ENCODE measurements at places on chromosomes 2 and 18.

- DNase-seq, result peak; percentile 53
Observed at GRCh38 chr2:38375696-38376345, 1.3 kb downstream of the ATL2 start.

- DNase-seq, result no peak
Observed at GRCh38 chr2:59713577-59713976, 839.9 kb downstream of the BCL11A start.

- no peak for DNase-seq
Observed at GRCh38 chr2:147449323-147449991, 395.4 kb upstream of the ACVR2A start.

DNA sequence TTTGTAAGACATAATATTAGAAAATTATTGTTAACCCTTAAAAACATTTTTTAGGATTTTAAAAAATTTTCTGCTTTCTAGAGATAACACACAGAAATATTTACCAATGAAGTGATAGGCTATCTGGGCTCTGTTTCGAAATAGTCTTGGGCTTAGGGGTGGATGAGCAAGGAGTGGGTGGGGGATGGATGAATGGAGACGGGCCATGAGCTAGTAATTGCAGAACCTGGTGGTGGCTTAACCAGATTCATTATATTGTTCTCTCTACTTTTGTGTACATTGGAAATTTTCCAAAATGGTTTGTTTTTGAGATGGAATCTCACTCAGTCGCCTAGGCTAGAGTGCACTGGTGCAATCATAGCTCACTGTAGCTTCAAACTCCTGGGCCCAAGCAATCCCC, 89.6 kb downstream of the TCF7L1 start:
- DNase-seq, result no peak

- DNase-seq, result no peak
Observed at GRCh38 chr18:67549946-67550345, 33.4 kb upstream of the DSEL start.

GRCh38 chr2:56315376-56315775, 131.6 kb downstream of the CCDC85A start:
- DNase-seq, result peak; percentile 68

- no peak for DNase-seq
Observed at GRCh38 chr18:50453014-50453680, 78.3 kb downstream of the SKA1 start.

- no peak for DNase-seq
Observed at GRCh38 chr2:20176760-20177159, 48.2 kb downstream of the SDC1 start.

- no peak for DNase-seq
Observed at GRCh38 chr2:95356821-95357700, 45.4 kb upstream of the FAHD2A start.

DNA sequence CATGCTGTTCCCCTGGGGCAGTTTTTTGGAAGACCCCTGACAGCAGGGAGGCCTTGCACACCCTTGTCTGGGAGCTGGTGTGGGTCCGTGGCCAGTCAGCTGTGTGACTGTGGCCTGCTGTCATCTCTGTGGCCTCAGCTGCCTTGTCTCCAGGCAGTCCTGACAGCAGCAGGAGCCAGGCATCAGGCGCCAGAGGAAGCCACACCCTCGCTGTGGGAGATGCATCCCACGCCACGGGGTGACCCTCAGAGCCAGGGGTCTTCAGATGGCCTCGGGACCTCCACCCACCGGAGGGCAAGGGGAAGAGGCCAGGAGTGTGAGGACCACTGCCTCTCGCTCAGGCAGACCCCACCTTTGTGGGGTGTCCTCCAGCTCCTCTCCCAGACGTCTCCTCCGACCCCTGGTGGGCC, 5.0 kb downstream of the BOK start:
- no peak for DNase-seq

DNA sequence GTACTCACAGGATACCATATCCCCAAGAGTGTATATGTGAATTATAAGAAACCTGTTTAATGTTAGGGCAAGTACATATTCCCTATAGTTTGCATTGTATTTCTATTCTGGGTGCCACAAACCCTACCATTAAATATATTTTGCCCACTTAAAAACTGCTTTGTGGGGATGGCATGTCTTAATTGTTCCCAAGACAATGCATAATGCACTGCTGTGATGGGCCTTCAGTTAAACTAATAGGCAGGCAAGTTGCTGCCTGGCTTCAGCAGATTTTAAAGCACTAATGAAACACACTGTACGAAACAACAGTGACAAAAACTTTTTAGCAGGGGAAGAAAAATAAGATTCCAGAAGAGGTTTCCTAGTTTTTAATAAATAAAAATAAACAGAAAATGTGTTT, 104.8 kb upstream of the VRK2 start:
- no peak for DNase-seq

DNA sequence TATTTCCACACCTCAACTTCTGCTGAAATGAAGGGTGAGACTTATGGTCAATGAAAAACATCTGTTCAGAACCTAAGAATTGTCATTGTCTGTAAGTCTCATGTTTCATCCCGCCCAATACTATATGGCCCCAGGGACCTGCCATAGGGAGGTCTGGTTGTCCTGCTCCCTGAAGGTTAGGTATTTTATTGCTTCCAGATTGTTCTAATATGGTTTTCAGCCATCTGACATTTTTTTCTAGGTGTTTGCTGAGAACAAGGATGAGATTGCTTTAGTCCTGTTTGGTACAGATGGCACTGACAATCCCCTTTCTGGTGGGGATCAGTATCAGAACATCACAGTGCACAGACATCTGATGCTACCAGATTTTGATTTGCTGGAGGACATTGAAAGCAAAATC, 7.3 kb downstream of the XRCC5 start:
- DNase-seq, result no peak

DNA sequence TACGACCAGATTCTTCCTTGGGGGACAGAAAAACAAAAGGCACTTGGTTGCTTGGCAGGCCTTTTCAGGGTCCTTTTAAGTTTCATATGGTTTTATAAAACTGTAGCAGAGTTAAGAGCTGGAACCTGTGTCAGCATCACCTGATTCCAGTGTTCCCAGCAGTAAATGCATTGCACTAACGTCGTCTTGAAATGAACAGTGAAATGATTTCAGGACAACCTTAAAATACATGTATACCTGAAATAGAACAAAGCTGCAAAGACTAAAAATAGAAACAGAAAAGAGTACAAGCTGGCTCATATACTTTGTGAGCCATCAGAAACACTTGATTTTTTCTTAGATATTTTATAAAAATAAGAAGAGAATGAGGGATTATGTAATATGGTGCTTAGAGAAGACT, 51.9 kb downstream of the ACSL3 start:
- no peak for DNase-seq

DNA sequence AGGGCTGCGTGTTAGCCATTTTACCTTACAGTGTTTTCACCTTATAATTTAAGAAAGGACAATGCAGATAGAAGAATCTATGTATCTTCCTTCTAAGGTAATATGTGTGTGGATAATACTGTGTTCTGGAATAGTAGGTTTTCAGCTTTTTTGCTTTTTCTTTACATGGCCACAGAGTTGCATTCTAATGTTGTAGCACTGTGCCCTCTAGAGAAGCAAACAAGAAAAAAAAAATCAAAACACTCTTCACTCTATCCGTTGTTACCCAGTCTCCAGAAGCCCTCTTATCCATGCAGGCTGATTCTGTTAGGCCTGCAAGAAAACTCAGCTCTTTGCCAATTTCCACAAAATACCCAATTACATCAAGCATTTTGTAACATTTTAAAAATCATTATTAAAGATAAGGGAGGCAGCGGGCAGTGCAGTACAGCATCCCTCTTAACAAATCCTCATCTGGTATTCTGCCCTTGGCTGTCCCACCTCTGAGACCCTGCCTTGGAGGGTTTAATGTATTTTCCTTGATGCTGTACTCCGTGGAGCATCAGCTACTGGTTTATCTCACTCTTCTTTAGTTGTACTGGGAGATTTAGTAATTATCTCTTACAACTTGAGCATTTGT, 41.8 kb downstream of the CDH7 start:
- no peak for DNase-seq

GRCh38 chr18:78376046-78376445, 603.6 kb upstream of the SALL3 start:
- DNase-seq, result no peak

DNA sequence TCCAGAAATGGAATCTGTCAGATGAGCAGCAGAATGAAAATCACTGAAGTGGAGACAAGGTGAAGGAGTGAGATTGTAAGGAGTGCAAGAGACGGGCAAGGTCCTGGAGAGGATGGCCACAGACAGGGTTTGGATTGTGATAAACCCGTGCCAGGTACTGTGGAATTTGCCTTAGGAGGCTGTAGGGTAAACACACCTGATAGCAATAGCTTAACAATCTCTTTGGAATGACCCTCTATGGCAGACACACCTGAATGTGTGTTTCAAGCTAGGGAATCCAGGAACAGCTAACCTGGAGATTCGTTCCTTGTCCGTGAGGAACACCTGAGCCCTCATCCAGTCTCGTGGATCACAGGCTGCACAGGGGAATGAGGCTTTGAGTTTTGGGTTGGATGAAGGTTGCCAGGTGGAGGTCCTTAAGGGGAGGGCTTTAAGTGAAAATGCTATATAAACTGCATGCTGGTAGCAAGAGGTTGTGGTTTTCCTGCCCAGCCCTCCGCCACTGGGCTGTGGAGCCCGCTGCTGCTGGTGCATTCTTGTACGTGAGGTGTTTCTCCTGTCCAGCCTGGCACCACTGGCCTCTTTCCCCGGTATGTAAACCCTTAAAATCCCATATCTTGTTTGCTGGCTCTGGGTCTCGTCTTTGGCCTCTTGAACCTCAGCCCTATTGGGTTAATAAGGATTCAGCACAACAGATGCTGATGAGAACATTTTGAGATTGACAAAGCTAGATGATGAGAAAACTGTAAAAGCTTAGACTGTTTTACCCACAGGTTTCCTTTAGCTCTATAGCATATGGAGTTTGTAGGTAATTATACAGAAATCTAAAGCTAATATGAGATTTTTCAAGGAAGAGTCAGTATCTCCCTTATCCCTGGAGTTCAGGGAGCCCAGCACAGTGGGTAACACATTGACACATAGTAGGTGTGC, 117.9 kb downstream of the ARHGAP15 start:
- no peak for DNase-seq

- peak; percentile 88 for DNase-seq
Observed at GRCh38 chr2:99707592-99707991, 217.8 kb upstream of the REV1 start.

- DNase-seq, result peak; percentile 37
Observed at GRCh38 chr2:165757906-165758675, 36.0 kb downstream of the GALNT3 start.

- DNase-seq, result no peak
Observed at GRCh38 chr2:10913501-10914271, 2.0 kb downstream of the KCNF1 start.

DNA sequence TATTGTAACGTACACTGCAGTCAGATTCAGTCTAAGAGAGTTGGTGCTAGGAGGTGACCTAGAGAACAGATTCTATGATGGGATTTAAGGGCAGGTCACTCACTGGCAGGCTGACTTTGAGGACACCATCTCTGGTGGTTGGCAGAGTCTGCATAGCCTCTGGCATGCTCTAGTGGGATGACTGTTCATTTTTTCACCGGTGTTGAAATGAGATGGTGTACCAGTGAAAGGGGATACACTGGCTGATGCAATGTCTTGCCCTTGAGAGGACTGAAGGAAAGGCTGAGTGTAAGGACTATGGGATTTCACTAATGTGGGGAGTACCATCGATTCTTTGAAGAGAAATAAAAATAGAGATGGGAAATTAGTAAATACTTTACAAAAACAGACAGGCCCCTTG, 186.9 kb upstream of the PIEZO2 start:
- no peak for DNase-seq

DNA sequence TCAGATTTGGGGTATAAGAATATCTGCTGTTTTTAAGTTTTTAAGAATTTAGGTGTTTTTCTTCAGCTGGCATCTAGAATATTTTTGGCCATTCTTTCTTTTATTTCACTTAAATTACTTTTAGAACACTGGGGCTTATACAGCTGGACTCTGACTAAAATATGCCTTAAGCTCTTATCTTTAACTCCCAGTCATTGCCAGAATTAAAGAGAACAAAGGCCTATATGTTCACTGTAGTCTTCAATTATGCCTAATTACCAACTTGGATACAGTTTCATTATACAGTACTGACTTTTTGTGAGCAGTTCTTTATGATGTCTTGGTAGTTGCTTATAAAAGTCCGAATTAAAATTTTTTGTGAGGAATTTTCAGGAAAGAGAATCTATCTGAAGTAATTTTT, 192.8 kb downstream of the ZNF407 start:
- no peak for DNase-seq

DNA sequence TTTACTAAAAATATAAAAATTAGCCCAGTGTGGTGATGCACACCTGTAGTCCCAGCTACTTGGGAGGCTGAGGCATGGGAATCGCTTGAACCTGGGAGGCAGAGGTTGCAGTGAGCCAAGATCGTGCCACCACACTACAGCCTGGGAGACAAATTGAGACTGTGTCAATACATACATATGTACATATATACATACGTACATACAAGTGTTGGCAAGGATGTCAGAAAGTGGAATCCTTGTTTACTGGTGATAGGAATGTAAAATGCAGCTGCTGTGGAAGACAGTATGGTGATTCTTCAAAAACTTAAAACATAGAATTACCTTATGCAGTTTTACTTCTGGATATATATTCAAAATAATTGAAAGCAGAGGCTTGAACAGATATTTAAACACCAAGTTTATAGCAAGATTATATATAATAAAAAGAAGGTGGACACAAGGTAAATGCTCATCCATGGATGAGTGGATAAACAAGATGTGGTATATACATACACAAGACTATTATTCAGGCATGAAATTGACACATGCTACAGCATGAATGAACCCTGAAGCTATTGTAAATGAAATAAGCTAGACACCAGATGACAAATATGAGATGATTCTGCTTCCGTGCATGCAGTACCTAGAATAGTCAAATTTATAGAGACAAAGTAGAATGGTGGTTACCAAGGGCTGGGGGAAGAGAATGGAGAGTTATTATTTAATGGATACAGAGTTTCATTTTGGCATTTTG, 43.2 kb downstream of the CCDC138 start:
- DNase-seq, result no peak

DNA sequence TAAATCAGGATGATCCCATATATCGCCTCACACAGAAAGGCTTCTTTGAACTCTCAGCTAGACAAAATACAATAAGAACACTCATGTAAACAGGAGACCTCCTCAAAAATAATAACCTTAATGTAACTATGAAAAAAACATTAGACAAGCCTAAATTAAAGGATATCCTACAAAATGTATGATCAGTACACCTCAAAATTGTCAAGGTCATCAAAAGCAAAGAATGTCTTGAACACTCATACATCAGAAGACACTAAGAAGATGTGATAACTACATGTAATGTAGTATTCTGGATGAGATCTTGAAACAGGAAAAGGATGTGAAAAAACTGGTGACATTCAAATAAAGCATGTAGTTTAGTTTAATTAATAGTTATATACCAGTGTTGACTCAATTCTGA, 616.8 kb upstream of the ZEB2 start:
- DNase-seq, result no peak

DNA sequence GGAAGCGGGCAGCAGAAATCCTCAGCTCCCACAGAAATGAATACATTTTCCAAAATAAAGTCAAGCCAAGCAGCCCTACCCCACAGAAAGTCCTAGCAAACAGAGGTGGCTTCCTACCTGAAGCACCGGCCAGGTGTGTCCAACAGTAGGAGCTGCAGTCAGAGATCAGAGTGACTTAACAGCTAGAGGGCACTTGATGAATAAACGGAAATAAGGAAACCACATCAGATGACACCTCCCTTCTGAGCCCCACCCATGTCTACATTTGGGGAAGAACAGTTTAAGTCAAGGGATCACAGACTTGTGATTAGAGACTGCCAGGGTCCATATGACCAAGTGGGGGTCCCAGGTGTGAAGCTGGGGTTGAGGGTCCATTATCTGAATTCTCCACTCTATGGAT, at the start of gene CXCR1:
TSS of gene CXCR1 (minus strand) at position 172 of the 400 bp plus-strand sequence. CDS start 1,751 bp downstream, outside the sequence.
- no peak for DNase-seq

Data from muscle of leg (tissue), 16 donors.